SW480 (cell line): ENCODE measurements at places on chromosomes 12 and 14.

DNA sequence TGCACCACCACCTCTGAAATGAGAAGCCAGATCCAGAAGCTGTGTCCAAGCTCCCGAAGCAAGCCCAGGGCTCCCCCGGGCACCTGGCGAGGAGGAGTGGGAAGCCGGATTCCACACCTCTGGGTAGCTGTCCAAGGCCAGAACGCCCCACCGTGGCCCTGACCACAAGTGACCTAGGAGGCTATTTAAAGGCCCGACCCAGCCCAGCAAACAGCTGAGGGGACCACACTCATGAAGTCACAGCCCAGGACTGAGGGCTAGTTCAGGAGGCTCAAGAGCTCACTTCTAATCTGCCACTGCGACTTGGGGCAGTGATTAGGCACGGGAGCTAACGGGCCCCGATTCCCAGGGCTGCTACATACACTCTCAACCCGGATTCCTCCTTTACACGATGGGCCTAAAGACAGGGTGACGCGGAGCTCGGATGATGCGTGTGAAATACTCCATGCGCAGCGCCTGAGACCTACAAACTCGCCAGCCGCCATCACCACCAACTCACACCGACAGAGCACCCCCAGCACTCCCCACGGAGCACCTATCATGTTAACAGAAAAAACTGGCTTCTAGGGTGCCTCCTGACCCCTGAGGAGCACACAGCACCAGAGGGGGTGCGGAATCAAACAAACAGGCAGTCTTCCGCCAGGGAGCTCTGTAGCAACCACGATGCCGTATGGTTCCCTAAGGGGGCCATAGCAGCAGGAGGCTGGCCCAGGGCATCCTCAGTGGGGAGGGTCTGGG lies 84.0 kb upstream of the GPR68 start:
- no peak for DNase-seq

- DNase-seq, result peak; percentile 88
These were observed 4.0 kb upstream of the HOTAIR start for GRCh38 chr12:53978477-53979356.

- no peak for DNase-seq
These were observed 217.4 kb downstream of the CRADD start for GRCh38 chr12:93894391-93895088.

DNA sequence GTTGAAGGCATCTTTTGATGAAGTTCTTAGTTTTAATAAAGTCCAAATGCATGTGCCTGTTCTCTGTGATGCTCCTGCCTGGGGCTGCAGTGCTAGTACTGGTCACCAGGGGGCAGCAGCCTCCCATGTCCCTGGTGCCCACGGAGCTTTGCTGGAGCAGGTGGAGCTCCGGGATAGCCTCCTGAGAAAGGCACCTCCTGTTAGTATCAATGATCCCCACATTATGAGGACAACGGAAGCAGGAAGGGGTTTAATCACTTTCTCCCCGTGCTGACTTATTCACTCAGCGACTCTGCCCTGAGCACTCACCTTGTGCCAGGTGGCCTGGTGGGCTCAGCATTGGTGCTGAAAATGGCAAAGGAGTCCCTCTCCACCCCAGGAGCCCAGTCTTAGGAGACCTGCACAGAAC lies 123.0 kb upstream of the PZP start:
- DNase-seq, result peak; percentile 62

- DNase-seq, result no peak
These were observed 209.0 kb upstream of the RTL1 start for GRCh38 chr14:101112351-101113107.

DNA sequence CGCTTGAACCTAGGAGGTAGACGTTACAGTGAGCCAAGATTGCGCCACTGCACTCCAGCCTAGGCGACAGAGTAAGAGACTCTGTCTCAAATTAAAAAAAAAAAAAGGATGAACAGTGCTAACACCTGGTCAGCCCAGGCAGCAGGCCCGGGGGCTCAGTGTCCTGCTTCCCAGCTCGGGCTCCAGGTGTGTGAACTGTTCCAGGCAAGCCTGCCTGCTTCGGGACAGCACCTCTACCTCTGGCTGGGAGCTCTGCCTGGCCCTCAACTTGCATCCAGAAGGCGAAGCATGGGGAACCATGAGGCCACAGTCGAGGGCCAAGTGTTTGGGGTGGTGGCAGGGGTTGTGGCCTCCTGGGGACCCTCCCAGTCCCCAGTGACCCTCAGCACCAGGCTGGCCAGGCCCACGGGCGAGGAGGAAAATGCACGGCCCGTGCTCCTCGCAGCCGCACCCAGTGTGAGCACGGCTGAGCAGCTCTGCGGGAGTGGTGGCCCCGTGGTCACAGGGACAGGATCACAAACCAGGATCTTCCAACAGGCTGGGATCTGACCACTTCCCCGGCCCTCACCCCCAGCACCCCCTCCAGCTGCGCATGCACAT lies 15.5 kb downstream of the CDCA4 start:
- no peak for DNase-seq

DNA sequence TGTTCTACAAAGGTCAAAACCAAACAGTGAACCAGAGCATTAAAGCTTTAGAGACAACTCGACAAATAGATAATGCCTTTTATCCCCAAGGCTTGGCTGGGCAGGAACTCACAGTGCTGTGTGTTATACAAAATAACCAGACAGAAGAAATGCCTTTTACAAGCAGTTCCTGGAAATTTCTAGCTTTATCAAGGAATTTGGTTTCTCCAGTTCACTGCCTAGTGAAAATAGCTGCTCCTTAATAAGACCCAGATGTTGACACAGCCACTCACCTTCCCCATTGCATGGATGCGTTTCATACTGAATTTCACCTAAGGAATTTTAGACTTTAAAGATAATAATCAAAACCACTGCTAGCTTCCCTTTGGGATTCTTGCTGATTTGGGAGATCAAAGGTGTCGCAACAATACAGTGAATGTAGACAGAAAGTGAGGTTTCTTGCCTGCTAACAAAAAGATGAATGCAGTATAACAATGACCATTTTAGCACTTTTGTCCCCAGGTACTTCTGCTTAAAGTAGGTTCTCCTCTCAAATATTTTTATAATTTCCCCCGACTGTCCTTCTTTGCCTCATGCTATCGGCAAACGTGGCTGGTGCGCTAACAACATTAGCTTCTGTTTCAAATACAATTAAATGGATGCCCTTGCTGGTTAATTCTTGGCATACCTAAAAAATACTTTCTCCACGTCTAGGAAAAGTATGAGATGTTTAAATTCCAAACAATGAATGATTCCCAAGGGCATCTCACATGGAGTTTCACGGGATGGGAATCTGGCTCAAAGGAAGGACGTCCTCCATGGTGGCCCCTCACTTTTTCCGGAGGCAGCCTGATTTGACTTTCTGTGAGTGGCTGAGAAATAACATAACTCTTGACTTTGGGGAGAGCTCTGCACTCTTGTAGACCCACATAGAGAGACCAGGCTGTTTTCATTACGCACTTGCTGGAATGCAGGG lies 162.4 kb downstream of the C12orf75 start:
- peak; percentile 31 for DNase-seq

DNA sequence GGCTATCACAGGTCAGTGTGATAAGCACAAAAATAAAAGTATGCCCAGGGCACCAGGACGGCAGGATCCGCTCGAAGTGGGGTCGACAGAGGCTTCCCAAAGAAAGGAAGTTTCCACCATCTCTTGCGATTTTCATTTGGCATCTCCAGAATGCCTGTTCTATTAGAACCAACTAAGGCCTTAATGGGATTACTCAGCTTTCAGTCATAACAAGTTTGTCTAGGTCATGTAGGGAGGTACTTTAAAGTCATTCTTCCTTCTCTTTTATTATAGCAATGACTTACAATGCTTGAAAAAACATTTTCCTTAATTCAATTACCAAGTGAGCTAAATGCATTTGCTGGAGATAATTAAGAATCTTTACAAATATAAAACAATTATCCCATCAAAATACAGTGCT lies 83.6 kb upstream of the DIO3 start:
- DNase-seq, result no peak

GRCh38 chr14:71907793-71908515 lies 24.3 kb upstream of the RGS6 start:
- DNase-seq, result no peak

- DNase-seq, result no peak
These were observed 36.2 kb downstream of the VDR start for GRCh38 chr12:47868552-47869031.

- DNase-seq, result no peak
These were observed 43.7 kb downstream of the PPP1R13B start for GRCh38 chr14:103803661-103804060.

DNA sequence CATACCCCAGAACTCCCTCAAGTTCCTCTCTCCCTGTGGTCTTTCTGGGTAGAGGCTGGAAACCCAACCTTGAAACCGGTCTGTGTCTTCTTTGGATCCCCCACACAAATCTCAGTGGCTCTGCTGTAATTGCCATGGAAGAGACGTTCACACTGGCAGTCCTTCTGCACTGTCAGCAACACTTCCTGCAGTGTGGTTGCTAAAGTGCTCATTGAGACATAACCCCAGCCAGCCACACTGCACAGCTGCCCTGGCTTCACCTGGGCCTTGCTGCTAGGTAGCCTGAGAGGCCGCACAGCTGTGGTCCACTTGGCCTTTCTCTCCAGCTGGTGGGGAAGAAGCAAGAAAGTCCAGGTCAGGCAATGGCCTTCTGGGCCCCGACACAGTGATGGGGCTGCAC lies 2.4 kb downstream of the GZMH start:
- DNase-seq, result no peak

- DNase-seq, result no peak
These were observed 307.5 kb downstream of the ETNK1 start for GRCh38 chr12:22932431-22932830.

GRCh38 chr12:20963762-20964161 lies 153.3 kb downstream of the SLCO1B3 start:
- DNase-seq, result no peak

- no peak for DNase-seq
These were observed 57.1 kb upstream of the SLCO1B1 start for GRCh38 chr12:21073822-21074460.

DNA sequence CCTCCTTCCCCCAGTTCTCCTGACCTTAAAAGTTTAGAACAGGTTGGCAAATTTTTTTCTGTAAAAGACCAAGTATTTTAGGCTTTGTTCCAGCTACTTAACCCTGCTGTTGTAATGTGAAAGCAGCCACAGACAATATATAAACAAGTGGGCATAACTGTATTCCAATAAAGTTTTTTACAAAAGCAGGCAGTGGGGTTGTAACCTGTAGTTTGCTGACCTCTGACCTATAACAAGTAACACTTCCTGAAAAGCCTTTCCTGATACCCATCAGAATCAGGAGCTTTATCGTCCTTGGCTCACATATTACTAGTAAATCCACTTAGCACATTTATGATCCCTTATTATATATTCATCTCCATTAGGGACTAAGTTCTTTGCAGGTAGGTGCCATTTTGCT lies 13.1 kb upstream of the SMARCC2 start:
- no peak for DNase-seq

DNA sequence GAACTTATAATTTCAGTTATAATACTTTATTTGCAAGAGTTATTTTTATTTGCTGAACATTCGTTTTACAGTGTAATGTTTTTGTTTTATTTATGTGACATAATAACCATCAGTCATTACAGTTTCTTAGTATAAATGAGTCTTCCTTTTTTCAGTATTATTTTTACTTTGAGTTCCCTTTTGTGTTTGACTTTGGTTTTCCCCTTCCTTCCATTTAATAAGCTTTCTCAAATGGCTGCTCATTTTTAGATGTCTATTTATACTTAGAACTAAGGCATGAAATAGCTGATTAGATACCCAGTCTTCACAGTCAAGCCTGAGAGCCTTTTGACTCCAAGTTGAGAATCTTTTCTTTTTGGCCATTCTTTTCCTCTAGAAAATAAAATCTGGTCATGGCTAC lies 404.5 kb downstream of the LRFN5 start:
- DNase-seq, result no peak

DNA sequence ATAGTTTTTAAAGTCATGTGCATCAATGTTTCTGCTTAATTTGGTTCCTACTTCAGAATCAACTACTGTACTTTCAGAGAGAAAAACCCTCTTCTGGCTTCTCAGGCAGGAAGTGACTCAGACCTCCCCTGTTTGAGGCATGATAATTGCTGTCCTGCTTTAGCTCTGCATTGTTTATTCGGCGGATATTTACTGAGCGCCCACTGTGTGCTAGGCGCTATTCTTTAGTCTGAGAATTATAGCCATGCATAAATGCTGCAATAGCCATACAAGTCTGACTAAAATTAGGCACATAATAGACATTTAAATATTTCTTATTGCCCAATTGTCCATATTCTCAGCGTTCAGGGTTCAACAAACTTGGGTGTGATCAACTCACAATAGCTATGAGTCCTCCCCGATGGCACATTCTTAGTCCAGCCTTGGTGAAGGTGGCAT lies 6.1 kb upstream of the AMIGO2 start:
- peak; percentile 31 for DNase-seq

- DNase-seq, result no peak
These were observed 18.9 kb upstream of the HAL start for GRCh38 chr12:96014943-96015599.

- DNase-seq, result peak; percentile 88
These were observed 59.5 kb downstream of the ITPR2 start for GRCh38 chr12:26773313-26774104.

DNA sequence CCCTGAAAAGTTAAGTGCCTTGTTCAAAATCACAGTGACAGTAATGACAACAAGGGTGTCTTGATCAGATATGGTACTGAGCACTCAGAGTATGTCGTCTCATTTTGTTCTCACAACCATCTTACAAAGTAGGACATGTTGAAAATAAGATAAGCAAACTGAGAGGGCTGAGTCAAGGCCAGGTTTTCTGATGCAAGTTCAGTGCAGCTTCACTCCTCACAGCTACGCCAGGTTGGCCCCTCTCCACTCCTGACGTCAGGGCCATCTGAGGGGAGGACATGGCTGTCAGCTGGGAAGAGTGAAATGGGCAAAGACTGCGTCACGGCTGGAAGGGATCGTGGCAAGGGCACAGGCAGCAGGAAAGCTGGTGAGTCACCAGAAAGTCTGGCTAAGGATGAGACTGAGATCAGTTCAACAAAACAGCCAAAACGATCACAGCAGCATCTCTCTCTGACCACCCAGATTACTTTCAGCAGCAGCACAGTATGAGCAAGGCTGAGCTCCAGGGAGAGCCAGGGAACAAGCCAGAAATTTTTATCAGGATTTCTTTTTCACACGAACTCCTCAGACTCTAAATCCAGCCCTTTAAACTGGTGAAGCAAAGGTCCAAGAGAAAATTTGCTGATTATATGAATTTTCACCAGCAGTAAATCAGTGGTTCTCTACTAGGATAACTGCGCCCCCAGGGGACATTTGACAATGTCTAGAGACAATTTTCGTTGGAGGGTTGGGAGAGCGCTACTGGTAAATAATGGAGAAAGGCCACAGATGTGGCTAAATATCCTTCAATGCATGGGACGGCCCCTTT lies 297.9 kb upstream of the AMIGO2 start:
- peak; percentile 7 for DNase-seq

- peak; percentile 77 for DNase-seq
These were observed 31.4 kb downstream of the SSPN start for GRCh38 chr12:26226629-26227360.

GRCh38 chr14:60590991-60591414 lies 58.3 kb downstream of the SIX1 start:
- DNase-seq, result no peak

DNA sequence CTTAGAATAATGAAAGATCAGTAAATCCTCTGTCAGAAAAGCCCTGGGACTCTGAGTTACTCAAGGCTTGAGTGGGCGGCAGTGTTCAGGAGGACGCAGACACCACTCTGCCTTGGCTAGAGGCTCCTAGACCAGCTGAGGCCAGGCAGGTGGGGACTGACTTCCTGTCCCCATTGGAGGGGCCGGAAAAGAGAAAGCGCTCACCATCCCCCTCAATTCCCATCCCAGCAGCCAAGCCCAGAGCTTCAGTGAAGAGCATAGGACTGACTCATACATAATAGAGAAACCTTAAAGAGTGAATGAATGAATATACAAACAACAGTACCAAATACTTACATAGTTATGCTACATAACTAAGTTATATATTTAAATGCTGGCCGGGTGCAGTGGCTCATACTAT lies 62.0 kb downstream of the PLEKHG7 start:
- no peak for DNase-seq
